Smooth muscle cell of trachea (primary cell): ENCODE measurements at places on chromosomes 11 and 22. TPM values are rescaled to one million over a fixed set of nuclear protein-coding genes. Genes with fewer than 3 reads are reported as not detected.

DSCAML1 gene
- total RNA-seq, result under 0.01 TPM in 1 of 2 replicates, not detected in the other

RAC2 gene
- 2.8 and 4.0 TPM in 2 replicates for total RNA-seq

CARD18 gene
- total RNA-seq, result not detected in 2 replicates

MAPK11 gene
- total RNA-seq, result 6.7 and 17.5 TPM in 2 replicates

LRRC10B gene
- 0.17 TPM in 1 of 2 replicates, not detected in the other for total RNA-seq

CREB3L1 gene
- total RNA-seq, result 42.3 and 56.1 TPM in 2 replicates

MUC6 gene
- under 0.01 TPM in 1 of 2 replicates, not detected in the other for total RNA-seq

TEX54 gene
- not detected in 2 replicates for total RNA-seq

C1QTNF5 gene
- 12.1 and 29.8 TPM in 2 replicates for total RNA-seq

C11orf21 gene
- total RNA-seq, result not detected in 2 replicates

SLC5A1 gene
- not detected in 2 replicates for total RNA-seq

IL17REL gene
- total RNA-seq, result under 0.01 TPM in 2 replicates

TRIM51 gene
- not detected in 2 replicates for total RNA-seq

CUL5 gene
- total RNA-seq, result 36.1 and 44.7 TPM in 2 replicates

OR51B2 gene
- not detected in 2 replicates for total RNA-seq

OR8G5 gene
- not detected in 2 replicates for total RNA-seq

GLB1L2 gene
- total RNA-seq, result 0.15 TPM in 1 of 2 replicates, not detected in the other

SAC3D1 gene
- 9.2 and 14.4 TPM in 2 replicates for total RNA-seq

CFAP300 gene
- total RNA-seq, result 4.3 and 9.5 TPM in 2 replicates

CTSW gene
- total RNA-seq, result not detected in 2 replicates

RIMBP3C gene
- total RNA-seq, result 0.15 and 0.66 TPM in 2 replicates

LRP5 gene
- 18.2 and 30.9 TPM in 2 replicates for total RNA-seq

MRPL23 gene
- total RNA-seq, result 97.1 and 238 TPM in 2 replicates

OR52E8 gene
- not detected in 2 replicates for total RNA-seq

TBCEL gene
- 18.4 and 24.6 TPM in 2 replicates for total RNA-seq

LSP1 gene
- total RNA-seq, result 3.2 and 19.0 TPM in 2 replicates

CRYAB gene
- total RNA-seq, result 8.7 and 48.3 TPM in 2 replicates

SMCO4 gene
- 2.9 and 7.1 TPM in 2 replicates for total RNA-seq

OR5B17 gene
- not detected in 2 replicates for total RNA-seq

THY1 gene
- 52.1 and 286 TPM in 2 replicates for total RNA-seq

PTPRCAP gene
- 0.50 and 1.3 TPM in 2 replicates for total RNA-seq

PIWIL4 gene
- 4.1 and 4.5 TPM in 2 replicates for total RNA-seq

SLC35F2 gene
- total RNA-seq, result 8.1 and 11.2 TPM in 2 replicates

MAPK8IP2 gene
- 0.29 and 0.50 TPM in 2 replicates for total RNA-seq

SERGEF gene
- 20.5 and 25.1 TPM in 2 replicates for total RNA-seq

VPREB1 gene
- not detected in 2 replicates for total RNA-seq

MS4A6E gene
- not detected in 2 replicates for total RNA-seq

C11orf68 gene
- total RNA-seq, result 30.1 and 37.4 TPM in 2 replicates

MN1 gene
- total RNA-seq, result 15.7 and 16.0 TPM in 2 replicates

CCDC116 gene
- 0.15 and 0.17 TPM in 2 replicates for total RNA-seq

TSPAN18 gene
- total RNA-seq, result not detected in 2 replicates

KREMEN1 gene
- total RNA-seq, result 8.3 and 13.9 TPM in 2 replicates

CCDC87 gene
- total RNA-seq, result 0.29 and 1.2 TPM in 2 replicates

ARHGAP8 gene
- 1.2 TPM in 1 of 2 replicates, not detected in the other for total RNA-seq

OPCML gene
- not detected in 2 replicates for total RNA-seq

PHLDA2 gene
- total RNA-seq, result 2.3 and 5.5 TPM in 2 replicates

CRYBB3 gene
- not detected in 2 replicates for total RNA-seq

ANGPTL5 gene
- total RNA-seq, result 0.66 and 1.3 TPM in 2 replicates

NXPE1 gene
- not detected in 2 replicates for total RNA-seq
